Jurkat, Clone E6-1 (cell line): ENCODE measurements at places on chromosomes 7 and 10.

- DNase-seq: no peak
Observed at GRCh38 chr7:26673271-26673670, 191.1 kb downstream of the SKAP2 start.

GRCh38 chr7:55092186-55092974, 73.6 kb downstream of the EGFR start:
- DNase-seq: no peak

DNA sequence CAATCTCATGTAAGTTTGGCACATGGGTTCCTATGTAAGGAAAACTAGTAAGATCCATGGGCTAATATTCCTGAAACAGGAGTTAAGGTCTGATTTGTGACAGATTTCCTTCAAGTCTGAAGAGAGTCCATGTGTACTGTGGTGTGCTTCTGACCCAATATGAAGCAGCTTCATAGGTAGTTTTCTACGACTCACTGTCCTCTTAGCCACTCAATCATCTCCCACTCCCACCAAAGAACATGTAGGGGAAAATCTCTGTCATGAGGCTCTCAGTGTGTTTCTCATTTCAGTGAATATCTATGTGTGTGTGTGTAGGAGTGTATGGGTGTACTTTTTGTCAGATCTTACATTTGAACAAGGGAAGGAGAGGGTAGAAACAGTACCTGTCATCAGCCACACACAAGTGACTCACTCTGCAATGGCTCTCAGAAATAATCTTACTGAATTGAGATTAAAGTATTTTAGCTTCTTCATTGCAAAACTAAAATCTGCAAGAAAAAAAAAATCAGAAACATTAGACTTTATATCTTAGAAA, 31.1 kb downstream of the RELN start:
- DNase-seq: no peak

DNA sequence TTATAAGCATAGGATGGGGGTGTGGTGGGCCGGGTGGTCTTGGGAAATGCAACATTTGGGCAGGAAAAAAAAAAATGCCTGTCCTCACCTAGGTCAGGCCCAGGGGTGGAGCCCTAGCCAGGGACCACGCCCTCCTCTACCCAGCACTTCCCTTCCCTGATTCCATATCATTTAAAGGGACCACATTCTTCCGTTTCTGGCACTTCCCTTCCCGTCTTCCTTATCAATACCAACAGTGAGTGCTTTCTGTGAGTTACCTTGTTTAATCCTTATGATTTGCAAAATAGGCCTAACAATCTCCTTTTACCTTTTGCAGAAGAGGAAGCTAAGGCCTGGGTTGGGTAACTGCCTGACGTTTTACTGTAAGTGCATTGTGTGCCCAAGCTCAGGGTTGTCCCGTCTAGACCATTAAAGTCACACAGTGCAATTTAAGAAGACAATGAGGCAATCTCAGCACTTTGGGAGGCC, 16.7 kb upstream of the C10orf95 start:
- no peak for DNase-seq

DNA sequence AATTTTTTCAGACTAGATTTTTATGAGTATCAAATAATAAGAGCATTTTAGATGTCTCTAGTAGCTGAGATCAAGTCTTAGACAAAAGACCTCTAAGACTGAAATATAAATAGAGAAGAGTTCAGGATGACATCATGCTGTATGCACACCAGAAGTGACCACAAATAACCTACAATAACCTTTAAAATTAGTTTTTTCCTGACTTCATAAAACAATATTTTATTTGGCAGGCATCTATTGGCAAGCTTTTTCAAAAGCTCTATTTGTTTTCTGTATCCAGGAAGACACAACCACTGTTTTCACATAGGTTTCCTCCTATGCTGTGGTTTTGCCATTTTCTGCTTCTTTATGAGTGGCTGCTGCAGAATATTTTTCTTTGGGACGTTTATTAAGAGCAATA, 359.1 kb downstream of the CRPPA start:
- no peak for DNase-seq
